ENCODE measurements at places on chromosomes 3 and 15.

DNA sequence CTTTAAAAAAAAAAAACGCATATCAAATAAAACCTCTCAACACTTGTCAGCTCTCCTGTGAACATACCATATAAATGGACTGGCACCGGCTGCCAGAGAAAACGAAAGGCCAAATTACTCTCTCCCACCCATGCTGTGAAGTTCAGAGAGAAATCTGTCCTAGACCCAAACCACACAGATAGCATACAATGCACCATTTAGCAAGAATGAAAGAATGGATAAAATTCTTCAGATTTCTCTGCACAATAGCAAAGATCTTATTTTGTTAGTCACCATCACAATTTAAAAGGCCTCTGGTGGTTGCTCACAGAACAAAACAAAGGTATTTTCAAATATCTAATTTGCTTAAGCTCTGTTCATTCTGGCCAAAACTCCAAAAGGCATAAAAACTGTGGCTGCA is 93.9 kb upstream of the BHLHE40 start:
- DNase-seq = no peak

DNA sequence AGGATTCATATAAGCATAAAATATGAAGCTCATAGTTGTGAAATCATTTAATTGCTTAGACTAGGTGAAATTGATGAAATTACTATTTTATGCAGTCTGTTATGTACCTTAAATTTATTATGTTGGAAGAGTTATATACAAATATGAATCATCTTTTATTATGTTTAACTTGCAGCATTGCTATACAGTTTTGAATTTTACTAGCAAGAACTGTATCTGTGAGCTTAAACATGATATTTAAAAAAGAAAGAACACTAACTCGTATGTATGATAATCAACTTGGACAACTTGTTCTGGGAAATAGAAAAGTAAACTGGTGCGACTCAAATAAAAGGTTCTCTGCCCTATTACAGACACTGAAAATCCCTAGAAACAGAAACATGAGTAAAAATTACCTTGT is 1.8 kb downstream of the STX19 start:
- no peak for DNase-seq

GRCh38 chr3:67713764-67714469 is 59.5 kb upstream of the SUCLG2 start:
- DNase-seq = no peak

DNA sequence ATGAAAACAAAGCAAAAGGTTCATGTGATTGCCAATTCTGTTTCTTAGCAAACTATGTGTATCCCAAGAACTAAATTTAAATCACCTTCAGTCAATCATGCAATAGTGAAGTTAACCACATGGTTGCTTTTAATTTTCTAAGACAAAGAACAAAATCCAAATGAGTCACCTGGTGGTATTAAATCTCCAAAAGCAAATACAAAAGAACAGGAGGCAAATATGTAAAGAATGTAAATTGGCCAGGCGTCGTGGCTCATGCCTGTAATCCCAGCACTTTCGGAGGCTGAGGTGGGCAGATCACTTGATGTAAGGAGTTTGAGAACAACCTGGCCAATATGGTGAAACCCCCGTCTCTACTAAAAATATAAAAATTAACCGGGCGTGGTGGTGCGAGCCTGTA is 54.2 kb upstream of the PIK3R4 start:
- no peak for DNase-seq

DNA sequence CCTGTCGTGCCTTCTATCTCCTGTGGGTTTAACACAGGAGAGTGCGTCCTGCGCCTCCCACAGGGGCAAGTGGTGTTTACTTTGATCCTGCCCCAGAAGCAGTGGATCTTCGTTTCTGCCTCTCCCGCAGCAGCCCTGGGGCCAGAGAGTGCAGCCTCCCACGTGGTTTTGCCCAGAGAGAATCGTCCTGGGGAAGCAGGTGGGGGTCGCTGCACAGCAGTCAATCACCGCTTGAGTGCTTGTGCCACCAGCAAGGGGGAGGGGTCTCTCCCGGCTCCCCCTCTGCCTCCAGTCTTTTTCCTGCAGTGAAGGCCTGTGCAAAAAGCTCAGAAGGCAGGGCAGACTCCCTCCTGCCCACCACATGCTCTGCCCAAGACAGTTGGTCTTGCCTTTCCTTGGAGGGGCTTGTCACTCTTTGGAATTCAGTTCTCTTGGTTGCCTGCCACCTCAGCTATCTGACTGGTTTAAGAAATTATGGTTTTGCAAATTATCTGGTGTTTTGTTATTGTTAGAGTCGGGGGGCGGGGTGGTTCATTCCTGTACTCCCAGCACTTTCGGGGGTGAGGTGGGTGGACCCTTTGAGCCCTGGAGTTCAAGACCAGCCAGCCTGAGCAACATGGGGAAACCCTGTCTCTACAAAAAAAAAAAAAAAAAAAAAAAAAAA is 26.9 kb downstream of the STOML1 start:
- DNase-seq = no peak

DNA sequence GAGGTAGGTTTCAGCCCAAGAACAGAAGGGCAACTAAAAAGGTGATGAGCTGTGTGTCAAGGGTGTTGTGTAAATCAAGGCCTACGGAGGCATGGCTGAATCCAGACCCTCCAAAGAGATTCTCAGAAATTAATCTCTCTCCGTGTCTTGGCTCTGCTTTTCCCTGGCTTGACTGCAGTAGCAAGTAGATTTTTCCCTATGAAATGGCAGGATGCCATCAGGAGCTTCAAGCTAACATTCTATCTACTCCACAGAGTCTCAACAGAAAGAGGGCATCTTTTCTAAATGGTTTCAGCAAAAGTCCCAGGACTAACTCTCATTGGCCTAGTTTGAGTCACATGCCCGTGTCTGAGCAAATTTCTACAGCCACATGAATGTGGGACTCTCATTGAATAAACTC is 58.3 kb downstream of the LSM3 start:
- no peak for DNase-seq

DNA sequence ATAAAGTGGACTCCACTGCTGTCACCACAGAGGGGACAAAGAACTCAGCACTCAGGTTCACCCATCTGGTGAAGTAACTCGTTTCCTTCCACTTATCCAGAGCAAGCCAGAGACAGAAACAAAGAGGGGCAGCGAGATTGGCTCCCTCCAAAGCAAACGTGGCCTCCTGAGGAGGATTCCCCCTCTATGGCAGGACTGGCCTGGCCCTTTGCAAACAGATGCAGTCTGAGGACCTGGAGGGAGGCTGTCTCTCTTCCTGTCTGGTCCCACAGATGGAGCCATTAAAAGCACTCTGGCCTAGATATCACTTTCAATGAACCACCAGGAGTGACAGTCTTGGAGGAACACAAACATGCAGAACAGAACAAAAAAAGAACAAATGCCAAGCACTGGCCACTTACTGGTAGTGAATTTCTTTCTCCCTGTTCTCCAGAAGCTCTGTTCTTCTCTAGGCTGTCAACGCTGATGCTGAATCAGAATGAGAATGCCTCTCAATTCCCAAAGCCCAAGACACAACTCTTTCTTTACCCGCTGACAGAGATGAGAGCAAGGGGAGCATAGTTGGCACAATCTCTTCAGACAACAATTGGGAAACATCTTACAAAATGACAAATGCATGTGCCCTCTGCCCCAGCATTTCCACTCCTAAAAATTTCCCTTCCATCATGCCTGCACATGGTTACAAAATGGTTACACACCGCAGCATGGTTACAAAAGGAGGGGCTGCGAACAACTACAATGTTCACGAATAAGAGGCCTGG is 14.3 kb downstream of the KLHL25 start:
- DNase-seq = no peak

DNA sequence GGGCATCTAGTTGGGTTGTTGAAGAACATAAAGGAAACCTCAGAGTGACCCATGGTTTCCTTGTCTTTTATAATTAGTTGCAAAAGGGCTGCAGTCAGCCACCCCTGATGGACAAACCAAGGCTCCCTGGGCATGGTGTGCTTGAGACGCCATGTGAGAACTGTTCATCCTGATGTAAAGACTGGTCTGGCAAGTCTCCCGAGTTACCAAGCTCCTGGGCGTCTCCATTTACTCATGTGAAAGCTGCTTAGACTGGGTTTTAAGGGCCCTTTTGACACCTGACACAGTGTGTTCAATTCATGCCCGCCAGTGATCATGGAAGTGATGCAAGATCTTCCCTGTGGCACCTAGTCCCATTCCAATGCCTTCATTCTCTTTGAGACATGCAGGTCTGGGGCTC is 49.4 kb downstream of the GRK7 start:
- no peak for DNase-seq

DNA sequence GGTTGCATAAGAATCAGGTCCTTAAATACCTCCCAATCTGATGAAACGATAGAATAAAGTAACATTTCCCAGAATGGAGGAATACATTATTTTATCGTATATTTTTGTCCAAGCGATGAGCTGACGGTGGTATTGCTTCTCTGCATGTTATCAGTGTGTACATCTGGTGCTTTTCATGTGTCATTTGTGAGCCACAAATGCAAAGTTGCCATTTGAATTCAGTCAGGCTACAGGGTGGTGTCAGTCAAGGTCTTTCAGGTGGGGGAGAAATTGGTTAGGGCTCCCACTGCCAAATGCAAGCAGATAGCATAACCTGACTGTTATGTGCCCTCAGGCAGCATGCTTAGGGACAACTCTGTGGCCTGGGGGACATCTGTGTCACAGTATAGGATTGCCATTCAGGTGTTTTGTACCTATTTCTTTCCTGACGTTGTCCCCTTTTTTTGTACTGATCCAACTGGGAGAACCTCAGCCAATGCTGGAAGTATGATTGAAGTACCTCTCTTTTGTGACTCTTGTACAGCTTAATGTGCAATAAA is 26.5 kb upstream of the TIMP4 start:
- no peak for DNase-seq

DNA sequence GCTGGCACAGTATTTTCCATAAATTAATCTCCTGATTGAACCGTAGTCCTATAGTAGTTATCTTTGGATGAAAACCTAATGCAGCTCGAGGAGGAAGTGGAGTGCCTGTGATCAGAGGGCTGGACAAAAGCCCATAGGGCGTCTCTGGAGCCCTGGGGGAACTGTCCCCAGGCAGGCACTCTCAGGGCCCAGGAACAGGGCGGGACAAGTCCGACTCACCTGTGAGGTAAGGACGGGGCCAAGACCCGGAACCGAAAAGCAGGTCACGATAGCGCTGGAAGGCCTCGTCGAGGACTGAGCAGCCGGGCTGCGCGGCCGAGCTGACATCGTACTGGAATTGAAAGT is 341 bp downstream of the HEXA start:
- peak; percentile 26 for DNase-seq

GRCh38 chr15:98951493-98952320 is 55.9 kb downstream of the PGPEP1L start:
- no peak for DNase-seq

DNA sequence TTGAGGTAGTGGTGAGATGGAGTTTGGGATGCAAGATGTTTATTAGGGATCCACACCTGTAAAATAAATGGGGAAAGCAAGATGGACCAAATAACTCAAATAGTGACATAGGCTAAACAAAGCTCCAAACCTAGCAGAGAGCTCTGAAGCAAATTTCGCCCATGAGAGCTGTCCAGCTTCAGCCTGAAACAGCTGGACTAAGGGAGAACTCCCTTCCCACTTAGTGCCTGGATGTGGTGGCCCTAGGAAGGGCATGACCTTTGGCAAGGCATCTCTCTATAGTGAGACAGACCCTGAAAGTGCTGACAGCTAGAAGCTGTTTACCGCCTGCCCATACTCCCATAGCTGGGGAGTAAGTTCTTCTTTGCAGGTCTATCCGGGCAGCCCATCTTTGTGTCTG is 48.1 kb downstream of the COL6A5 start:
- DNase-seq = no peak

- DNase-seq = peak; percentile 29
These were observed 106.3 kb downstream of the PLD1 start for GRCh38 chr3:171704002-171704401.

- DNase-seq = no peak
These were observed 14.7 kb downstream of the MYH15 start for GRCh38 chr3:108495717-108496116.

- peak; percentile 55 for DNase-seq
These were observed 79.4 kb upstream of the ATP11B start for GRCh38 chr3:182713743-182714517.

DNA sequence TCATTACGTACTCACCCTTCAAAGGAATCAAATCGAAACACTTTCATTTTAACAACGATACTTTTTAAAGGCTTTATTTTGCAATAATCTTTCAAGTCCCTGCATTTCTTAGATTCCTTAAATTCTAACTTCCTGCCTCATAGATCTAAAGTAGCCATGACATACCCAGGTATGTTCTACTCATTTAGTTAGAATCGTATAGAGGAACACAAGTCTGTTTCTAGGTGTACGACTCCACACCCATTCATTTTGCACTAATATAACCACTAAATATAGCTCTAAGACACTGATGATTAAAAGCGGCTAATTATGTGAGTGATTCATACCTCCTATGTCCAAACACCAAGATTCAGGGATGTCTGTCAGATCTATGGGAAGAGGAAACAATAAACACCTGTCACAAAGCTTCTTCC is 1.3 kb downstream of the ATP13A3 start:
- DNase-seq = peak; percentile 40

DNA sequence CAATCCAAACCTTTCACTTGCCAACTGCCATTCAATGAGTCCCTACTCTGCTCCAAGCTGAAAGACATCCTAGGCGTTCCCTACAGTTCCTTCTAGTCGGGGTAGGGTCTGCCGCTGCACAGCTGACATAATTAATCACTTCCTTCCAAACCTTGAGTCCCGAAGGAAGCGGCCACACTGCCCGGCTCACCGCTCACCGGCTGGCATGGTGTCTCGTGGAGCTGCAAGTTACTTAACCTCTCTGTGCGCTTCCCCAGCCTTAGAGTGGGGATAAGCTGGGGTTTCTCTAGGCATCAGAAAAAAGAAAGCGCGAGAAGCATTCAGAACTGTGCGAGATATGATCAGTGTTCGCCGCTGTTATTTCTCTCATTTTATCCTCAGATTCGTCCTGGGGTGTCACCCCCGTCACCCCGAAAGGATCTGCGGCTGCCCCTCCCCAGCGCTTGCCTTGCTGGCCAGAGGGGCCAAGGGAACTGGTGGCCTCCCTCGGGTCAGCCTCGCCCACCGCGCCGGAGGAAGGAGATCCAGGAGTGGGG is 748 bp downstream of the MRPS25 start:
- DNase-seq = peak; percentile 56

DNA sequence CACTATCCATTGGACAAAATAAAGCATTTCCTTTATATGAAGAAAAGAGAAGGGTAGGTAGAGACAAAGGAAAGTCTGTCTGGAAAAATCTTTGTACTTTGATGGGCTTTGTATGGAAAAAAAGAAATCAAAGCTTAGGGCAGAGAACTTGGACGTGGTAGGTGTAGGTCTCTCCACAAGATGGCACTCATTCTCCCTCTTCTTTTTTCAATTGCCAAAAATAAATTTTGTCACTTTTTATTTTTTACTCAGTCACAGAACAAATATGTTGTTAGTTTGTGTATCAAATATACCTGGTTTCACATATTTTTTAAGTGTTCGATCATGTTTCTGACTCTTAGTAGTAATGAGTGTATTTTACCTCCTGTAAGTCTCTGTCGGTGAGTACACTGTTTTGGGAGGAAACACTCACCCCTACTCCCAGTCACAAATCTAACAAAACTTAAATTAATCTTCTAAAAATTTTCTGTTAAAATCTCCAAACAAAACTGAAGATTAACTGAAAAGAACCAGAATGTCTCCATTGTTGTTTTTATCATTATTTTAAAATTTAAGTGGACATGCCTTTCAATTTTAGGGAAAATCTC is 415.8 kb upstream of the GOLIM4 start:
- peak; percentile 0 for DNase-seq

- no peak for DNase-seq
These were observed 94.0 kb downstream of the GTPBP8 start for GRCh38 chr3:113084777-113085176.
